T-cell (primary cell): ENCODE measurements at places on chromosomes 12 and 14.

DNA sequence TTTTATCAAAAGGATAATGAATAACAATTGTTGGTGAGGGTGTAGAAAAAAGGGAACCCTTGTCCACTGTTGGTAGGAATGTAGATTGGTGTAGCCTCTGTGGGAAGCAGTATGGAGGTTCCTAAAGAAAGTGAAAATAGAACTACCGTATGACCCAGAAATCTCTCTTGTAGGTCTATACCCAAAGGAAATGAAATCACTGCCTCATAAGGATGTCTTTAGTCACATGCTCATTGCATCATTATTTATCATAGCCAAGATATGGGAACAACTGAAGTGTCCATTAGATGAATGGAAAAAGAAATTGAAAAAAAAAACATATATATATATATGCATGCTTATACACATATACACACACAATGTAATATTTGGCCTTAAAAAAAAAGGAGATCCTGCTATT, 158.8 kb upstream of the NPAS3 start:
- H3K4me1 ChIP-seq: no peaks in the 10 kb centered on the region
- H3K4me3 ChIP-seq: no peak overlapping the region
- no peak overlapping the region for H3K27ac ChIP-seq
- no peaks in the 10 kb centered on the region for H3K27me3 ChIP-seq

GRCh38 chr14:91580876-91581577, 70.9 kb upstream of the PPP4R3A start:
- no peak for DNase-seq
- no peak overlapping the region for H3K4me3 ChIP-seq
- no peaks in the 10 kb centered on the region for H3K4me1 ChIP-seq
- no peak overlapping the region for H3K27ac ChIP-seq
- H3K36me3 ChIP-seq: no peaks in the 10 kb centered on the region

- no peak overlapping the region for H3K27ac ChIP-seq
- no peaks in the 10 kb centered on the region for H3K4me1 ChIP-seq
- no peaks in the 10 kb centered on the region for H3K36me3 ChIP-seq
- no peak overlapping the region for H3K4me3 ChIP-seq
Observed at GRCh38 chr12:75798136-75798926, 233.2 kb downstream of the PHLDA1 start.

DNA sequence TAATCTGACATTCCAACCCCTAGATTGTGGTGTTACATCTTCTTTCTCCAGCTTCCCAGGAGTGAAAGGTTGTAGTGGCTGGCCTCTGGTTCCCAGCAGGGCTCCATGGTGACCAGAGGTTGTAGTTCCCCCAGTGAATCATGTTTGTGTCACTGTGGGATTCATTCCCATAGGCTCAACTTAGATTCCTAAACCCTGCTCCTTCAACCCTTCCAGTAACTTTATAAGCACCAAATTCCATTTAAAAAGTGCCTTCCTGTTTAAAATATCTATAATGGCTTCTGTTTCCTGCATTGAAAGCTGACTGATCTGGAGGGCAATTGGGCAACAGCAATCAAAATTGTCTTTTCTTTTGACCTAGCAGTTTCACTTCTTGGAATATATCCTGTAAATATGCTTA, 40.5 kb upstream of the TBC1D15 start:
- H3K4me1 ChIP-seq: no peaks in the 10 kb centered on the region
- no peaks in the 10 kb centered on the region for H3K36me3 ChIP-seq
- DNase-seq: no peak

DNA sequence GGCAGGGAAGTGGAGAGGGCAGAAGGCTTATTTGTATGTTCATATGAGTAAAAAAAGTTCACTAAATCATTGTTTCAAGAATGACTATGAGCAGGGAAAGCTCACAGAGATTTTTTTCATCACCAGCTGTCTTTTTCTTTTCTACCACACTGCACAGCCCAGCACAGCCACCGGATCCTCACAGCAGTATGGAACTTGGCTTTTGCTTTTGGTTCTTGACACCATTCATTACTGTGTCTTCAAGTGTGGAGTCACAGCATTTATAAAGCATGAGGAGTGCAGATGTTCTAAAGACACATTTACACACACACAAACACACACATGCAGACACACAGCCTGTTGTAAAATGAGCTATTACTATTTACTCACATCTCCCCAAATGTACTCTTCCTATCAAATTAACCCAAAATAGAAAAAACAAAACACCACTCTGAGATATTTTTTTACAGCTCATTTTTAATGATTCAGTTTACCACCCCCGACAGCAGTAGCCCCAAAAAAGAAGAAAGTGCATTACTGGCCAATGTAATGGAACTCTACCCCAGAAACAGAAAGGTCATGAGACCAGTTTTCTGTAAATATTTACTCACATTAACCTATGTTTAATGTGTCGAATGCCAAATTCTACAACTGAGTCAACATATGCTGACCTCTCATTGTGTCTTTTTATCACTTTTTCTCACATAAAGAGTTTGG, 60.5 kb downstream of the BTG1 start:
- no peak overlapping the region for H3K4me3 ChIP-seq
- H3K27ac ChIP-seq: no peak overlapping the region
- no peaks in the 10 kb centered on the region for H3K27me3 ChIP-seq
- H3K36me3 ChIP-seq: no peaks in the 10 kb centered on the region

GRCh38 chr14:67515386-67516079, 17.6 kb upstream of the PLEKHH1 start:
- DNase-seq: peak; percentile 14
- no peaks in the 10 kb centered on the region for H3K27me3 ChIP-seq
- H3K36me3 ChIP-seq: no peaks in the 10 kb centered on the region
- H3K27ac ChIP-seq: peak overlapping the region; percentile 43
- H3K4me3 ChIP-seq: peak overlapping the region; percentile 76

GRCh38 chr14:101761032-101761880, at the start of gene PPP2R5C:
TSS of gene PPP2R5C (plus strand) at chr14:101761709. CDS start at chr14:101761894, 185 bp downstream.
- peak; percentile 83 for DNase-seq
- H3K4me1 ChIP-seq: peaks cover 2% of the 10 kb centered on the region

DNA sequence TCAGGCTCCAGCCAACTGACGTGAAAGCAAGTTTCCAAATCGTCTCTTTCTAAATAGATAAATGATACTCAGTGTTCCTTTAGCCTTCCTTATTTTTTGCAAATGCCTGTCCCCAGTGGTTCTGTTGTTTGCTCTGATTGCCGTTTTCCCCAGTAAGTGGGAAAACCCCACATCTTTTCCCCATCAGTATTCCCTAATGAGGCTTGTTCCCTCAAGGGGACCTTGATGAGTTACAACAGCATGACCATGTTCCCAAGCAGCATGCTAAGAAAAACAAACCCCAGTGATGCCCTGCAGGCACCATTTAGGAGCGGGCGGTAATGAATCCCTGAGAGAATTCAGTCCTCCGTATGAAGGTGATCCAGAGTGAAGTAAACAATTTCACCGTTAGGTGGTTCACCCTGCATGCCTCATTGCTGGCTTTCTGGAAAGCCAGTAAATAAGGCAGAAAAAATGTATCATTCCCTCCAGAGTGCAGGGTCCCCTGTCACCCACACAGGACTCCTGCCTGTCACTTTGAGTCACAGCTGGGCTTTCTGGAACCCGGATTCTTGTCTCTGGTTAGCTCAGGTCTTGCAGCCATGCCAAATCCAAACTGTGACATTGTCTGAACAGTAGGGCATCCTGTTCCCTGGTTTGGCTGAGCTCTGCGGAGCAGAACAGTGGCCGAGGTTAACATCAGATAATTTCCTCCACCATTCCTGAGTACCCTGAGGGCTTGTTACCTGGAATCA, 222.6 kb downstream of the RGS6 start:
- H3K27me3 ChIP-seq: peaks cover 8% of the 10 kb centered on the region
- no peak for DNase-seq
- H3K36me3 ChIP-seq: no peaks in the 10 kb centered on the region
- no peak overlapping the region for H3K4me3 ChIP-seq

DNA sequence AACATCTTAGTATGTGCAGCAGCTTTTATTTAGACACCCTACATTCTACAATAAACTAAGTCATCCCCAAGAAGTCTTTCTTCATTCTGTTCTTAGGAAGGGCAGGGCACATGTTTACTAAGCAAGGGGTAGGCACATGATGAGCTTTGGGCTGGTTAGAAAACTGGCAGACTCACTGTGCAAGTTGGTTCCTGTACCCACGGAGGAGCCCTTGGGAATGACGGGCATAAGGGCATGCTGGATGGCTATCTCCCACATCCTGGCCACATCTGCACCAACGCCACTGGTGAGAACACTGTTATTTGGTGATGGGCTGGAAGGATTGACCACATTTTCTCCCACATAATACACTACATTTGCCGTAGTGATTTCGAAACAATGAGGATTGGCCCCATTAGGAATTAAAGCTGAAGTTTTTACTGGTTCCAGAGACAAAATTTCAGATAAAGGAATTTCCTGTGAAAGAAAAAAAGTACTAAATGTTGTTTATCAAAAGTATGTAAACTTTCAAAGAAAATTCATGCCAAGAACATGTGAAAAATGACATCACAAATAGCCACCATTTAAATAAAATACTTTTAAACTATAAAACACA, 297.0 kb downstream of the PRKD1 start:
- no peaks in the 10 kb centered on the region for H3K36me3 ChIP-seq
- no peaks in the 10 kb centered on the region for H3K27me3 ChIP-seq
- no peak overlapping the region for H3K27ac ChIP-seq
- no peak for DNase-seq

DNA sequence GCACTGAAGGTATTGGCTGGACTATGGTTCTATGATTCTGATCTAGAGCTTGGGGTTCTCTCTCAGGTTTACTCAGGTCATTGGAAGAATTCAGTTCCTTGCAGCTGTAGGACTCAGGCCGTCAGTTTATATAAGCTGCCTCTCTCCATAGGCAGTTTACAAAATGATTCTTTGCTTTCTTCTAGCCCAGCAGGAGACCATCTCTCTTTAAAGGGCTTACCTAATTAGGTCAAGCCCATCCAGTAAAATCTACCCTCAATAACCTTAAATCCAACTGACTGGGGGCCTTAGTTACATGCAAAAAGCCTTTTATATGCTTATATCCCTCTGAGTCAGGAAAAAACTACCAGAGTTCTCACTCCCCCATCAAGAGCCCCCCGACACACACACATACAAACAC, 80.5 kb upstream of the GARIN6 start:
- H3K27me3 ChIP-seq: no peaks in the 10 kb centered on the region
- H3K4me3 ChIP-seq: no peak overlapping the region
- no peaks in the 10 kb centered on the region for H3K4me1 ChIP-seq

DNA sequence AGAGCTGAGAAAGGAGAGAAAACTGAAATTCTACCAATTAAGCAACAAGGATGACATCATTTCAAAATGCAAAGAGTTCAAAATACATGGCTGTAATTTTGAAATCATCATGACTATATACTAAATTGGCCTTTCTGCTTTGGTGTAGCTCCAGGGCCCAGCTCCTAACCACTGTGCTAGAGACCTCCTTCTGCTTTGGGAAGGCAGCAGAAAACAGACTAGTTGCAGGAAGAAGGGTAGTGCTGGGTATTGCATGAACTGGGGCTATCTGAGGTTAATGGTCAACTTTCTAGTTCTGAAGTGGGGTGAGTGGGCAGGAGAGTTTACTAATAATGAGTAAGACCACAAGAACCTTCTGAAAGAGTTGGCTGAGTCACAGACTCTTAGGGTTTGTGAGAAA, 66.2 kb downstream of the PTGER2 start:
- H3K36me3 ChIP-seq: no peaks in the 10 kb centered on the region
- no peak for DNase-seq
- no peak overlapping the region for H3K4me3 ChIP-seq
- H3K4me1 ChIP-seq: no peaks in the 10 kb centered on the region
- no peak overlapping the region for H3K27ac ChIP-seq

DNA sequence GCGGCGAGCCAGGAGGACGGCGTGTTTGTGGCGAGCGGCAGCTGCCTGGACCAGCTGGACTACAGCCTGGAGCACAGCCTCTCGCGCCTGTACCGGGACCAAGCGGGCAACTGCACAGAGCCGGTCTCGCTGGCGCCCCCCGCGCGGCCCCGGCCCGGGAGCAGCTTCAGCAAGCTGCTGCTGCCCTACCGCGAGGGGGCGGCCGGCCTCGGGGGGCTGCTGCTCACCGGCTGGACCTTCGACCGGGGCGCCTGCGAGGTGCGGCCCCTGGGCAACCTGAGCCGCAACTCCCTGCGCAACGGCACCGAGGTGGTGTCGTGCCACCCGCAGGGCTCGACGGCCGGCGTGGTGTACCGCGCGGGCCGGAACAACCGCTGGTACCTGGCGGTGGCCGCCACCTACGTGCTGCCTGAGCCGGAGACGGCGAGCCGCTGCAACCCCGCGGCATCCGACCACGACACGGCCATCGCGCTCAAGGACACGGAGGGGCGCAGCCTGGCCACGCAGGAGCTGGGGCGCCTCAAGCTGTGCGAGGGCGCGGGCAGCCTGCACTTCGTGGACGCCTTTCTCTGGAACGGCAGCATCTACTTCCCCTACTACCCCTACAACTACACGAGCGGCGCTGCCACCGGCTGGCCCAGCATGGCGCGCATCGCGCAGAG, 873 bp downstream of the PLXNC1 start:
- peak; percentile 34 for DNase-seq
- H3K27me3 ChIP-seq: no peaks in the 10 kb centered on the region
- H3K27ac ChIP-seq: no peak overlapping the region
- H3K36me3 ChIP-seq: no peaks in the 10 kb centered on the region
- peaks cover 29% of the 10 kb centered on the region for H3K4me1 ChIP-seq

- no peak overlapping the region for H3K27ac ChIP-seq
- H3K4me3 ChIP-seq: no peak overlapping the region
- H3K36me3 ChIP-seq: no peaks in the 10 kb centered on the region
Observed at GRCh38 chr12:3352230-3352629, 138.8 kb upstream of the PRMT8 start.
